ENCODE measurements at places on chromosomes 7 and 10. TPM values are rescaled to one million over a fixed set of nuclear protein-coding genes. Genes with fewer than 3 reads are reported as not detected.
A peak's percentile ranks its signal among the peaks of the same experiment; 100 is the strongest.

Gene ZFYVE27
- 7.1 TPM for total RNA-seq

- H3K36me3 ChIP-seq, result no peaks in the 10 kb centered on the region
- H3K27ac ChIP-seq, result no peak overlapping the region
- no peak overlapping the region for H3K4me3 ChIP-seq
Observed at GRCh38 chr7:44372560-44373417, 47.4 kb upstream of the CAMK2B start.

Gene PRKG1
- total RNA-seq, result 37.6 TPM

DNA sequence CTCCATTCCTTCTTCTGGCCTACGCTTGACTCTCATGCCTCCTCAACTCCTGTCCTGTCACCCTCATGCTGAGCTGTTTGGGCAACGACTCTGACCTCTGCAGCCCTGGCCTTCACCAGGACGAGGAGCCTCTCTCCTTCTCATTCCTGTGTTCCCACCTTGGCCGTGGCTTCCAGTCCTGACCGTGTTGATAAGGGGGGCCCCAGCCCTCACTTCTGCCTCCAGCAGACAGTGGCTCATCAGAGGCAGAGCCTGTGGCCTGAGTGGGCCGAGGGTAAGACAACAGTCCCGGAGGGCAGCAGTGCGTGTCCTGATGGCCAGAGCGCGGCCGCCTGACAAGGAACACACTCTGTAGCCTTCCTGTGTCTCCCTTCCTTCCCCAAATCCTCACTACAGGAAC lies 61.7 kb upstream of the UBE3C start:
- peaks cover 6% of the 10 kb centered on the region for H3K27me3 ChIP-seq
- no peaks in the 10 kb centered on the region for H3K4me1 ChIP-seq
- no peak overlapping the region for H3K4me3 ChIP-seq
- no peaks in the 10 kb centered on the region for H3K36me3 ChIP-seq
- DNase-seq, result no peak

Gene SLC16A12
- total RNA-seq, result 2.2 TPM

Gene UFSP1
- 3.5 TPM for total RNA-seq

DNA sequence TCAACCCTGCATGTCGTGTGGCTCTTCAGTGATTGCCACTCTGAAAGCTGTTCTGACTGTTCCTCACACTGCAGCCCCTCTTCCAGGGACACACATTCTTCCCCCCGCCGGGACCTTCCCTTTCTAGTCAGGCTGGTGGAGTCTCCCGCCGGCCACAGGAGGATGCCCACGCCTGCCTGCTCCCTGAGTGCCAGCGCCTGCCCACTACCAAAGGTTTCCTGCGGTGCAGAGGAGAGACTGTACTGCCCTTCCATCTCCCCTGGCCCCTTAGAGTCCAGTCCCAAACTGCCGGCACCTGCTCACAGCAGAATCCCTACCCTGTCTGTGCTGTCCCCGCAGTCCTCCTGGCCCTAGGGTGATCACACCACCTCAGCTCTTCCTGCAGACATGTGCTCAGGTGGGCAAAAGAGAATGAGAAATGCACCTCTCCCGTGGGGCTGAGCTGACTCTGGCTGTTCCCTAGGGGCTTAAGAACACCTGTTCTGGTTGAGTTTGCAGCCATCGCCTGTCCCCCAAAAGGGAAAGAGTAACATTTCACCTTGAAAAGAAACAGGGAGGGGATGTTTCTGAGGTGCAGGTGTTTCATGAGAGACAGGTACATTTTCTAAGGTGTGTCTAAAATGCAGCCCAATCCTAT lies 1.4 kb downstream of the PODXL start:
- peak overlapping the region; percentile 81 for H3K4me3 ChIP-seq
- no peaks in the 10 kb centered on the region for H3K27me3 ChIP-seq
- peak overlapping the region; percentile 69 for H3K27ac ChIP-seq

Measured in esophagus muscularis mucosa (tissue), 4 donors.